ENCODE measurements at places on chromosomes 2 and 18.

DNA sequence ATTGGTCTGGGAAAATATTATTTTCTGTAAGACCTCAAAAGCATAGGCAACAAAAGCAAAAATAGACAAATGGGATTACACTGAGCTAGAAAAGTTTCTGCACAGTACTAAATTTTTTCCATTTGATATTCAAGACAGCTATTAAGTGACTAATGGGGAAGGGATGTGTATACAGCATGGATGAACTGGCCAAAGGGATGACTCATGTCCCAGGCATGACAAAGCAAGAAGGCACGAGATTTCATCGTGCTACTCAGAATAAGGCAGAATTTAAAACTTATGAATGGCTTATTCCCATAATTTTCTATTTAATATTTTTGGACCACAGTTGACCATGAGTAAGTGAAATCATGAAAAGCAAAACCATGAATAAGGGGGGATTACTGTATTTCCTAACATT lies 1250.1 kb upstream of the GYPC start:
- DNase-seq, result no peak

DNA sequence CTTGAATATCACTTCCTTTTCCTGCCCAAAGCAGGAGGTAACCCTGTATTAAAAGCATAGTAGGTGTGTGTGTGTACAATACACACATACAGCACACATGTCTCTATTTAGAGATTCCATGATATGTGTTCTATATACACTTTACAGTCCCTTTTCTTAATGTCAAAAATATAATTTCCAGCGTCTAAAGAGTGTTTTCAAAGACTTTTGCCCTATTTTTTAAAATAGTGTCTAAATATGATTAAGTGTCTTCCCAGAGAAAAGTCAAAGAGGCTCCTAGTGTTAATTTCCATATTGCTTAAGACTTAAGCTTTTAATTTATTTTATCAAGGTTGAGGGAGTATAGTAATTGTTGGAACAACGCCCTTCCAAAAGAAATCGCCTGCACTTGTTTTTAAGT lies 420.3 kb upstream of the POU3F3 start:
- DNase-seq, result no peak

DNA sequence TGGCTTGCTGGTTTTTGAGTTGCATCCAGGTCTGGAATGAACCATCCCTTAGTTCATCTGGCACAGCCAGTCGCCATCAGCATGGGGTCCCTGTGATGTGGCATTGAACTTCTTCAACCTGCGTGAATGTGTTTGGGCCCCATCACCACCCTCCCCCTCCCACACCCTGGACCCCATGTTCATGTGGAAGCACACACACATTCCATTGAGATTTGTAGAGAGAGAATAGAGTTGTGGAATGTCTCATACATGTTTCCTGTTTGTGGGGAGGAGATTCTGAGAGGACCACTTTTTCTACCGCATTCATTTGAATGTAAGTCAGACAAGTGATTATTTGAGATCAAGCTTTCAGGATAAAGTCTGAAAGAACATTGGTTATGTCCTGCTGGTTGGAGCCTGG lies 117.6 kb upstream of the EML6 start:
- DNase-seq, result no peak

DNA sequence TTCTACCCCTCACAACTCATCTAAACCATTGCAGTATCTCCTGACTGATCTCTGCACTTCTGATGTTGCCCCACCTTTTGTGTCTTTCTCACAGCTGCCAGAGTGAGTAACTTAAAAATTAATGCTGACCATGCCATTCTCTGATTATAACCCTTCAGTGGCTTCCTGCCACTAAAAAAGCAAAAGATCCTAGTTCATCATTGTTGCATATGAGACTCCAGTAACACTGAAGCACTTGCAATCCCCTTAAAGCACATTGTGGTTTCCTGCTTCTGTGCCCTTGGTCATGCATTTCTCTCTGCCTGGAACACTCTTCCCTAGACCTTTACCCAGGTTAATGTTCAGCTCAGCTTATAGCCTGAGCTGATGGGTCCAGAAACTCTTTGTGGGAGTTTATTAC lies 95.1 kb upstream of the WDSUB1 start:
- DNase-seq, result no peak

- DNase-seq, result no peak
Measured at GRCh38 chr2:50895041-50895440, 136.9 kb downstream of the NRXN1 start.

DNA sequence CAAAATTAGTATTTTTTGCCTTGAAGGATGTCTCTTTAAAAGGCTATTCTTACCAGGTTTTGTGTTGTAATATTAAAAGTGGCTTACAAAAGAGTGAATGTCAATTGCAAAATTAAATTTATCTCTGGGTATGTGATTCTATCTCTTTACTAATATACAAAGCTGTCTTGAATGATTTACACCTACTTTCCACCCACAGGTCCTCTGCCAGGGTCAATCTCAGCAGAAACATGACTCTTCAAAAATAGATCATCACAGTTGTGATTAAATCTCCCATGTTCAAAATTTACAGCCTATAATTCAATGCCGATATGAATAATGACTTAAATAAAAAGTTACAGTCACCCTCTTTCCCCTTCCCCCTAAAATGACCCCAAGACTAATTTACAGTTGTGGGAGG lies 78.8 kb downstream of the SLC8A1 start:
- no peak for DNase-seq

GRCh38 chr2:69007169-69007568 lies 5.8 kb upstream of the ANTXR1 start:
- no peak for DNase-seq

DNA sequence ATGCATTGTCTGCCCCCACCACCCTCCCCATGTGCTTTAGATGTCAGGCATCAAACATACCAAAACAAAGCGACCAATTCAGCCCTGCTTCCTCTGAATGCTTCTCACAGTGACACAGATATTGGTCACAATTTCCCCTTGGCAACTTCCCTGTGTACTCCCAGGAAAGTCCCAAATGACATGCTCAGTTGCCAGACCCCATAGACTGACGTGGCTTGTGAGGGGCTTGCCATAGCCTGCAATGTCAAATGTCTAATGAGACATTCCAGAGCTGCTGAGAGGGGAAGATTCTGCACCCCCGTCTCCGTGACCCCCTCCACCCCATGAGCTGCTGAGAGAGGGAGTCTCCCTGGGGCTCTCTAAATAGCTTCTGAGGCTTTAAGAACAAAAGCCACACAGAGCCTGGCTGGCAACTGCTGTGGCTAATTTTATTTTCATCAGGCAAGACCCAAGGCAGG lies 47.3 kb downstream of the RFTN2 start:
- DNase-seq, result no peak

GRCh38 chr2:223884399-223884798 lies 47.0 kb upstream of the AP1S3 start:
- no peak for DNase-seq

DNA sequence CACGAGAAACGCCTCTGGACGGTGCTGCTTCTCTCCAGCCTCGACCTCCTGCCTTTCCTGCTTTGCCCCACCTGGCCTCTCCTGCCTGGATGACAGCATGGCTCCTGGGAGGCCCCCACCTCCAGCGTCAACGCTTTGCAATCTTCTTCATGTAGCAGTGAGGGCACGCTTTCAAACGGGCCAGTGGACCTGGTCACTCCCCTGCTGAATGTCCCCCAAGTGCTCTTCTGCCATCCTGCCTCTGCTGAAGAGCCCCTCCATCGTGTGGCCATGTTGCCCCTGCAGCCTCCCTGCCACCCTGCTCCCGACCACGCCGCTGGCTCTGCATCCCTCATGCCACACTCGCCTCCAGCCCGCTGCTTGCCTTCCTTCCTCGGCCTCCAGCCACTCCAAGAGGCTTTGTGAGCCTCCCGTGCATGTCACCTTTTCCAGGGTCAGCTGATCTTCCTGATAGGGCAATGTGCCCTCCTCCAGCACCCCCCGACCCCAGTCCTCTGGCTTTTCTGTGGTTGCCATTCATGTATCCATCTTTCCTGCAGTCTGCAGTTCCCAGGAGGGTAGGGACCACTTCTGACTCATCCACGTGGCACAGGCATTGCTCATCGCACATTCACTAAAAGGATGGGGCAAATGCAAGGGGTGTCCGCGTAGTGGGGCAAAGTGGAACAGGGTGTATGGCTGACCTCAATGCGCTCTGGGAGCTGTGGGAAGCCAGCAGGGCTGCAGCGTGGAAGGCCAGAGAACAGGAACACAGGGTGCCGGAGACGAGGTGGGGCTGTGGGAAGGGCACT lies 268.8 kb downstream of the TWIST2 start:
- no peak for DNase-seq

- no peak for DNase-seq
Measured at GRCh38 chr2:55862246-55862645, 61.3 kb downstream of the EFEMP1 start.

DNA sequence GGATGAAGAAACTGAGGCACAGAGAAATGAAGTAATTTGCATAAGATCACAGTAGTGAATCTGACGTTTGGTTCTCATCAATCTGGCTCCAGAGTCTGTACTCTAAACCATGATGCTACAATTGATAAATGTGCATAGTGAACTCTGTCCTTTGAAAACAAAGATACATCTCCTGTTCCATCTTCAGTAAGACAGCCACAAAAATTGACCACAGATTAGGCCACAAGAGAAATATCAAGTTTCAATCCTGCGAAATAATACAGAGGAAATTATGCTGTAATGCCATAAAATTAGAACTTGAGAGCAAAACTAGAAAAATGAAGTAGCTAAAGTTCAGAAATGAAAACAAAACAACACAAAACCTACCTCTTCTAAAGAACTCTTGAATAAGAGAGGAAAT lies 28.4 kb downstream of the FAM98A start:
- DNase-seq, result no peak

- no peak for DNase-seq
Measured at GRCh38 chr2:202215179-202215578, 23.2 kb downstream of the SUMO1 start.

DNA sequence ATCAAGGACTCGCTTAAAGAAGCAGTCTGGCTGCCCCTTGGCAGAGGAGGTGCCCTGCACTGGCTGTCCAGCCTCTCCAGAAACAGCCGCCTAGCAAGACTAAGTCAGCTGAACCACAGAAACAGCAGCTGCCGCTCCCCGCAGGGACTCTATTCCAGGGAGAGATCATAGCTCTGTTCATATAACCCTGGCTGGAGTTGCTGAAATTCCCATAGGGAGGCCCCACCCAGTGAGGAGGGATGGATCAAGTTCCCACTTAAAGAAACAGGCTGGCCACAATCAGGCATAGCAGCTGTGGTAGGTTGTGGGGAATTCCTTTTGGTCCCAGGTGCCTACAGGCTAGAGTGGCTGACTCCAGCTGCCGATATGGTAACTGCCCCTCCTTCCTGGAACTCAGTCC lies 74.2 kb upstream of the MC4R start:
- DNase-seq, result no peak

GRCh38 chr2:215454519-215455246 lies 18.8 kb upstream of the FN1 start:
- no peak for DNase-seq

DNA sequence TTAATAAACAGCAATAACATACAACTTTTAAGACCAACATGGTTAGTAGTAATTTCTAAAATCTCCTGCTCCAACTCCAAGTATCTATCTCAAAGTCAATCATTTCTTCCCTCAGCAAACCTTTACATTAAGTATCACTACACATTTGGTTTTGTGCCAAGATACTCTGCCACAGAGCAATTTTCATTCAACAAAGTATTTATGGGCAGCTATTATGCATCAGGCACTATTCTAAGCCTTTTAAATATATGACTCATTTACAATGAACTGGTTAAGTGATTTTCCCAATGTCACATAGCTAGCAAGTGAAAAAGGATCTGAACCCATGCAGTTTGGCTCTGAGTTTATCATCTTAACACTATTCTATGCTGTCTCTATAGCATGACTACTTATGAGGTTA lies 264.3 kb downstream of the NOL4 start:
- no peak for DNase-seq

- no peak for DNase-seq
Measured at GRCh38 chr2:190190507-190191162, 128.1 kb upstream of the MSTN start.

- no peak for DNase-seq
Measured at GRCh38 chr2:102238039-102238756, 51.4 kb downstream of the IL1RL2 start.

- DNase-seq, result no peak
Measured at GRCh38 chr2:186664385-186665043, 29.3 kb upstream of the FAM171B start.

DNA sequence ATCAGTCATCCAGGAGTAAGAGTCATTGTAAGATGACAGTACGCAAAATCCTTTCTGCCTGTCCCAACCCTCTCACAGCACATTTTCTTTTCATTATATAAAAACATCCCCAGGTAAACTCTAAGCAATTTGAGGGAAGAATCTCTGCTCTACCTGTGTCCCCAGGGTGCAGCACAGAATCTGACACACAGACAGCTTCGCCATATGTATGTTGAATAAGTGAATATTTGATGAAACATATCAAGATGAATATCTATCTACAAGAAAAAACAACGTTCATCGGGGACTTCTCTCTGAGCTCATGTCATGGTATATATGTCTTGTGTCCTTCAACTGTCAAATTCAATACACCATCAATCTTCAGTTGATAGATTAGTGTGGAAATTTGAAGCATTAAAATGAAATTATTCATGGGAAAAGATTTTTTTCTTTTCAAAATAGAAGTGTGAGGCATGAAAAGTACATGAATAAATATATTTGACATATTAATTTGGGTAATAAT lies 94.5 kb upstream of the KYNU start:
- DNase-seq, result no peak

DNA sequence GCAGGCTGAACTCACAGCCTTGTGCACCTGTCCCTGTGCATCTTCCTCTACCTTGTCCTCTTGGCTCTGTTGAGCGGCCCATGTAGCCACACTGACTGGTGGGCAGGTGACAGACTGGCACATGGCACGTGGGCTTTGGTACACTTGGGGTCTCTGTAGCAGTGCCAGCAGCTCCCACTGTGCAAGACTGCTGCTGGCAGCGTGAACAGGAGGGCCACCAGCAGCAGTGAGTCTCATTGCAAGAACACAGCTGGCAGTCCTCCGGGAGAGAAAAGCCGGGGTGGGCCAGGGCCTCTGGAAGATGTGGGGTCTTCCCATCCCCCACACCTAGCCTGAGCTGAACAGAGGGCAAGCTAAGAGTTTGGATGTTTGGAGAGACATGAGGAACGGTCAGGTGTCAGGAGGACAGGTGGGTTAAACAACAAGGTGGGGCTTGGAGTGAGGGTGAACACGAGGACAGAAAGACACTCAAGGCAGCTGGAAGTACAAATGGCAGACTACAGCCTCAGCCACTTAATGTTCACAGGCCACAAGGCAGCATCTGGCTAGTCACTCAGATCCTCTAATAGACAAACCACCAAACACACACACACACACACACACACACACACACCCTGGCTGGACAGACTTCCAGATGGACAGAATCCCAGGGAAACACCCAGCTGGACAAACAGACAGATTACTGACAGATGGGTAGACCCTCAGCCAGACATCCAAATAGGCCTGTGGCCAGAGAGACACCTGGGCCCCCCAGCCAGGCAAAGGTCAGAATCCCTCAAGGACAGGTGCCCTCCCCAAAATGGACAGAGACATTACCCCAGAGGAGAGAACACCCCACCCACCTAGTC lies 2.3 kb upstream of the PTPN18 start:
- DNase-seq, result no peak

DNA sequence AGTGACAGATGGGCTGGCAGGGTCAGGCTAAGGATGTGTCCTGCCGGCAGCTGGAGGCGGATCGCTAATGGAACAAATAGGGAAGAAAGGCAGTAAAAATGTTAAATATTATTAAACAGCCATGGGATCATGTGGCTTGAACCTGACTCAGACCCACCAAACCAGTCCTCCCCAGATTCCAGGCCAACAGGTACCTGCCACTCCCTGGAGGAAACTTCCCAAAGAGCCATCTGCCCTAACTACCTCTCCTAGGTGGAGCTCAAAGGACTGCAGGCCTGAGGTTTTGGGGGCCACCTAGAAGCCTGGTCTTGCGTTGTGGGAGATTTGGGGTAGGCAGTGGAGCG lies 34.3 kb downstream of the CIB4 start:
- no peak for DNase-seq
